ENCODE measurements at places on chromosomes 12 and 14.

DNA sequence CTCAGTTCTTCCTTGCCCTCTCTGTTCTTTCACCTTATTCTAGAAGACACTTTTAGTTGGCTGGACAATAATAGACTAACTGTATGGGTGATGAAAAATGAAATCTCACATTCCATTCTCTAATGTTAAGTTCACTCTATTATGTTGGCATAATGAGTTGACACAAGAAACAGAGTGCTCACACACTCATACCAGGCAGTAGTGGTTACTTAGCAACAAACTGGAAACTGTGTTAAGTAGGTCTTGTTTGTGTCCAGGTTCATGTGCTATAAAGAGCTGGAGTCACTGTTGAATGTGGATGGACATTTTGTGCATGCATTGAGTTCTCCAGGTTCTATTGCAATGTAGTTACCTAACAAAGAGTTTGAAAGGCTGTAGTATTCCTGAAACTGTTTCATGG is 16.9 kb upstream of the PPP4R4 start:
- no peak for DNase-seq

DNA sequence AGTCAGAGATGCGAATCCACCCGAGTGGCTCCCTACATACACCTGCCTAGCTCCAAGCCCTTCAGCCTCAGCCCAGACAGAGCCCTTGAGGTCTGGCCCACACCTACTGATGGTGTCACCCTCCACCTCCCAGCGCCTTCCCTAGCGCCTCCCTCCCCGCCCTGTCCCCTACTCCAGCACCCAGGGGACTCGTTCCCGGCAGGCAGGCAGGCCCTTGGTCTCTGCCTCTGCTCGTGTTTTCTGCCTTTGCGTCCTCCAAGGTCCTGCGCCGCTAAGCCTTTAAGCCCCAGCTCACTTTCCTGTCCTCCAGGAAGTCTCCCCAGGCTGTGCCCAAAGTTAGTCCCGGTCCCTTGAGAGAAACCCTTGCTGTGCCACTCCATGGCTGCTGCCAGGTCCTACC is 12.7 kb downstream of the INF2 start:
- no peak for DNase-seq

- no peak for DNase-seq
Measured at GRCh38 chr14:100471441-100472093, 115.7 kb downstream of the BEGAIN start.

- no peak for DNase-seq
Measured at GRCh38 chr12:88092771-88093170, 49.1 kb downstream of the CEP290 start.

- peak; percentile 34 for DNase-seq
Measured at GRCh38 chr12:25959071-25959961, 834 bp downstream of the RASSF8 start.

DNA sequence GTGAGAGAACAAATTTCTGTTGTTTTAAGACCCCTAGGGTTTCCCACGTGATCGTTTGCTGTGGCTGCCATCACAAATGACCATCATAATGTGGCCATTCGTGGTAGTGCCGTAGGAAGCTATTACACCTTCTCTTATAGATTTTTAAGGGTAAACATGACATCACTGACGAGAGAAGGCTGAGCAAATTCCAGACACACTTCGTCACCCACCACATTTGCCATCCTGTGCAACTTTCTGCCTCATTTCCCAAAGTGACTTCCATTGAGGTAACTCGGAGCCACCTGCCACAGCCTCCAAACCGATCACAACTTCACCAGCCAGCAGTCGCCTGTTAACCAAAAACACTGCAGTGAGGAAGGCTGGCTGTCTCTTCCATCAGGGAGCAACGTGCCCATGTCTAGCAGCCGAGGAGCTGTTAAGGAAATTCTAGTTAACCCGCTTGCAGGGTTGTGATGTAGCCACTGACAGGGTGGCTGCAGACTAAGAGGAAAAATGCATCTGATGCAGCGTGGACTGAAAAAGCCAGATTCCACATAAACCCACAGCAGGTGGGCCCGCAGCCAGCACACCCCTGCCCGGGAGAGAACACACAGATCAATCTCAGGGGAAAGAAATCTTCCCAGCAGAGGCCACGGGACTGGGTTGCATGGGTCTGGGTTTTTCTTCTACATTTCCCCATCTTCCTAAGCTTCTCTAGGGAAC is 44.6 kb downstream of the CCDC85C start:
- DNase-seq: no peak

GRCh38 chr12:77878901-77879300 is 48.2 kb downstream of the NAV3 start:
- DNase-seq: no peak

DNA sequence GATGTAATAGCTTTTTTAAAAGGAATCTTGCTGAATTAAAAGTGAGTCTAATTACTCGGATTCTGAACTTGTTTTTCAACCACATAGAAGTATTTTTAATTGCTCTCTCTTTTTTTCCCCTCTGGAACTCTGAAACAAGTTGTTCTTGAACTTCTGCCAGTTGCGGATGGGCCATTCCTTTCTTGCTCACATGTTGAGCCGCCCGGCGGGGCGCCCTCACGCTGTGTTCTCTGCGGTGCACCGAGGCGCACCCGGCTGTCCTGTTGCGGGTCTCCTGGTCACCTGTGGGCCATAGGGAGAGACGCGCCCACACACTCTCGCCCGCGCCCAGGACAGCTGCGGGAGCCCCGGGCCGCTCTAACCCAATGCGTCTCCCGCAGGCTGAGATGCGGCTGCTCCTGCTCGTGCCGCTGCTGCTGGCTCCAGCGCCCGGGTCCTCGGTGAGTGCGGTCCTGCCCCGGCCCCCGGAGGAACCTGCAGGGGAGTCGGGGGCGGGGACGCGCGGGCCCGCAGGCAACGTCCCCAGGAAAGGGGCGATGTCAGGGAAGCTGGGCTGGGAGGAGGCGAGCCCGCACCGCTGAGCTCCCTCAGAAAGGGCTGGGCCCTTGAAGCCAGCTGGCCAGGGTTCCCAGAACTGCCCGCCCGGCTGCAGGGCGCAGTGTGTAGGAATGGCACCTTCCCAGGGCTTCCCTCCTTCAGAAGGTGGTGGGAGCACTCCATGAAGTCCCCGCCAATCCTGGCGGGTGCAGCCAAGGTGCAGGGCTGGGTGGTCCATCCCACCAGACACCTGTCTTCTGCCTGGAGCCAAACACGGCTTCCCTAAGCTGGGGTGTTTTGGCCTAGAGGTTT is 2.3 kb downstream of the PAPLN start:
- peak; percentile 62 for DNase-seq

GRCh38 chr14:20904393-20905029 is 13.3 kb downstream of the RNASE3 start:
- no peak for DNase-seq

DNA sequence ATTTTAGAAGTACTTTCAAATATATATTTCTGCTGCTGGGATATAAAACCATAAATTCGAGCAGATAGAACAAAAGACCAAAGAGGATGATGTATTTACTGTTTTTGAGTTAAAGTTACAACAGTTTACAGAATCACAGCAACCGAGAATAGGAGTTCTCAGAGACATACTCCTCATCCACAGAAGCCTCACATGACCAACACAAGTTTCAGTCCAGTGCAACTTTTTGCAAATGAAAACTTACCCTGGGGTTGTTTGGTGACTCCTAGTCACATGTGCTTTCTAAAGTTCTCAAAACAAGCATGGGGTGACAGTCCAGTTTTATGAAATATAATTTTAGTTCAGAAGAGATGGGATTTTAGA is 117.1 kb downstream of the PRKCH start:
- DNase-seq: no peak

DNA sequence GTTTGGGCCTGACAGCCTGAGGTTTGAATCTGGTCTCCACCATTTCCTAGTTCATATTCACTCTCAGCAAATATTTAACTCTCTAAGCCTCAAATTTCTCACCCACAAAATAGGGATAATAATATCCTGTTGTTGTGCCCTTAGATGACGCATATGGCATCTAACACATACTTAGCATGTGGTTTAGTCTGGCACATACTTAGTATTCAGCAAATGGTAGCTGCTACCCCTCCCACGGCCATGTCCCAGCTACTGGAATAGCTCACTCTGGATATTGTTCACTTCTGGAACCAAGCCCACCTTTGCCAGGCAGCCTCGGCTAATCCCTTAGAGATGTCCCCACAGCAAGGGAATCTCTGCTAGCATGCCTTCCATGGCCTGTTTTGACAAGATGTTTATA is 53.3 kb downstream of the BICD1 start:
- DNase-seq: no peak

GRCh38 chr12:123278101-123278627 is 6.5 kb upstream of the CDK2AP1 start:
- DNase-seq: no peak

- no peak for DNase-seq
Measured at GRCh38 chr12:93813972-93814821, 137.0 kb downstream of the CRADD start.
